Amniotic stem cell (primary cell): ENCODE measurements at places on chromosomes 12 and 14.

DNA sequence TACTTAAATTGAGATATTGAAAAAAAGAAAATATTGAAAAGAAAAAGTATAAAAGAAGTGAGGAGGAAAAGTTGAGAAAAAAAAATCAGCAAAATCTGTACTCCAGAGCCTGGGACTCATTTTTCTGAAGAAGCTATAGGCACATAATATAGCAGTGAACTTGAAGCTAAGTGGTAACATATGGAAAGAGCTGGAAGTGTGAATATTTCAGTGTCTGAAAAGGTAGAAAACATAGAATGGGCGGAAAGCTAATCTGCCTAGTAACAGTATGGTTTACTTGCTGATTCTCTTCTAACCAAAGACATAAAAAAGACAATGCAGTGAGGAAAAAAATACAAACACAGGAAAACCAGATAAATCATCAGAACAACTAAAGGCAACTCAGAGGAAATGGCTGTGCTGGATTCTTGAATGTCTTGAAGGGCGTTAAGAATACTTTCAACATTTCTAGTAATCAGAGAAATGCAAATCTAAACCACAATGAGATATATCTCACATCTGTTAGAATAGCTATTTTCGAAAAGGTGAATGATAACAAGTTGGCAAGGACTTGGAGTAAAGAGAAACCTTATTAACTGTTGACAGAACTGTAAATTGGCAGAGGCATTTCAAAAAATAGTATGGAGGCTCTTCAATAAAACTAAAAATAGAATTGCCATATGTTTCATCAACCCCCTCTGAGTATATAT lies 784.6 kb downstream of the LRFN5 start:
- no peak for DNase-seq

- DNase-seq: no peak
These were observed 98.9 kb downstream of the PRKCH start for GRCh38 chr14:61420326-61420725.

GRCh38 chr14:92651758-92652406 lies 96.5 kb downstream of the LGMN start:
- no peak for DNase-seq

GRCh38 chr14:22559041-22559440 lies 30.0 kb downstream of the DAD1 start:
- no peak for DNase-seq

DNA sequence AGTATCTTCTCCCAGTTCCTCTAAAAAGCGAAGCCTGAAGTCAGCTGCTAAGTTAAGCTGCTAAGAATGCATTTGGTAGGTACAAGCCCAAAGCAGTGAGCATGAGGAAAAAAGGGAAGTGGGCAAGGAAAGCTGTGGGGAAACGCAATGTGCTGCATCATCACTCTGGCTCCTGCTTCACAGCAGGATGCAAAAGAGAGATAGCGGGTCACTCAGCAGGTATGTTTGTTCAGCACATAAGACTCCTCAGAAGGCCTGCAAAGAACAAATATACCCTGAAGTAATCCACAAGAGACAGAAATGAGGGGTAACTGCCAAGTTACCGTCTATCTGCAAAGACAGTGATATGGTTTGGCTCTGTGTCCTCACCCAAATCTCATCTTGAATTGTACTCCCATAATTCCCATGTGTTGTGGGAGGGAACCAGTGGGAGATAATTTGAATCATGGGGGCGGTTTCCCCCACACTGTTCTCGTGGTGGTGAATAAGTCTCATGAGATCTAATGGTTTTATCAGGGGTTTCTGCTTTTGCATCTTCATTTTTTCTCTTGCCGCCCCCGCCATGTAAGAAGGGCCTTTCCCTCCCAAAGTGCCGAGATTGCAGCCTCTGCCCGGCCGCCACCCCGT lies 127.4 kb upstream of the EGLN3 start:
- no peak for DNase-seq

DNA sequence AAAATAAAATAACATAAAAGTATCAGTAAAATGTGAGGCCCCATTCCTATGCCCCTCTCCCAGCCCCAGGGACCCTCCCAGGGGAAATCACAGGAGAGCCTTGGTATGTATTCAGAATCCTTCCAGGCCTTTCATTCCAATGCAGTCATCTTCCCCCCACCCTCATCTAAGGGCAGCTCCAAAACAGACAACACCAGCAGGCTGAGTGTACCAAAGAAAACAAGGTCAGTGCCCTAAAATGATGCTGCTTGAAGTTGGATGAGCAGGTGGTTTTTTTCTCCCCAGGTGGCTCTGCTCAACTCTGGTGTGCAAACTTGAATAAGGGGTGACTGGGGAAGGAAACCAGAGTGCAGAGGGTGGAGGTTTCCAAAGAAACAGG lies 56.2 kb downstream of the TSPAN9 start:
- no peak for DNase-seq

GRCh38 chr12:124605883-124606774 lies 38.7 kb upstream of the NCOR2 start:
- no peak for DNase-seq

GRCh38 chr12:57146961-57147944 lies at the start of gene LRP1-AS:
TSS of gene LRP1-AS (minus strand) at chr12:57147619.
- no peak for DNase-seq

DNA sequence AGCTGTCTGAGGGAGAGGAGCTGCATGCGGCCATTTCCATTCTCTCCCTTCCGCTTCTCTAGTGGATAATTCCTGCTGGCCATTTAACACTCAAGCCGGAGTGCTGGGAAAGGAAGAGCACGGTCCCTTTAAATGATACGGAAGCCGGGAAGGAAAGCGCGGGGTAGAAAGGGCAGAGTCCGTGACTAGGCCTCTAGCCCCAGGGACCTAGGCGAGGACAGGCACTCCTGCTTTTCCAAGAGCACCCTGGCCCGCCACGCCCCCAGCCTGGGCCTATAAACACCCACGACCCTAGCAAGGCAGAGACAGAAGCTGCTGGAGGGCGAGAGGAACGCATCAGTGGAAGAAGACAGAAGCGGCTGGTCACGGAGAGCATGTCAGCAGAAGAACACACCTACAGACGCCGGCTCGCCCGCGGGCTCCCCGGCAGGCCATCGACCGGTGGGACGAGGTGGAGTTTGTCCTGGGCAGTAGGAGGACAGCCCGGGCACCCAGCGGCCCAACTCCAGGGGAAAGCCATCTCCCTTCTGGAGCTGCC lies 1206.6 kb upstream of the TMEM132C start:
- no peak for DNase-seq

DNA sequence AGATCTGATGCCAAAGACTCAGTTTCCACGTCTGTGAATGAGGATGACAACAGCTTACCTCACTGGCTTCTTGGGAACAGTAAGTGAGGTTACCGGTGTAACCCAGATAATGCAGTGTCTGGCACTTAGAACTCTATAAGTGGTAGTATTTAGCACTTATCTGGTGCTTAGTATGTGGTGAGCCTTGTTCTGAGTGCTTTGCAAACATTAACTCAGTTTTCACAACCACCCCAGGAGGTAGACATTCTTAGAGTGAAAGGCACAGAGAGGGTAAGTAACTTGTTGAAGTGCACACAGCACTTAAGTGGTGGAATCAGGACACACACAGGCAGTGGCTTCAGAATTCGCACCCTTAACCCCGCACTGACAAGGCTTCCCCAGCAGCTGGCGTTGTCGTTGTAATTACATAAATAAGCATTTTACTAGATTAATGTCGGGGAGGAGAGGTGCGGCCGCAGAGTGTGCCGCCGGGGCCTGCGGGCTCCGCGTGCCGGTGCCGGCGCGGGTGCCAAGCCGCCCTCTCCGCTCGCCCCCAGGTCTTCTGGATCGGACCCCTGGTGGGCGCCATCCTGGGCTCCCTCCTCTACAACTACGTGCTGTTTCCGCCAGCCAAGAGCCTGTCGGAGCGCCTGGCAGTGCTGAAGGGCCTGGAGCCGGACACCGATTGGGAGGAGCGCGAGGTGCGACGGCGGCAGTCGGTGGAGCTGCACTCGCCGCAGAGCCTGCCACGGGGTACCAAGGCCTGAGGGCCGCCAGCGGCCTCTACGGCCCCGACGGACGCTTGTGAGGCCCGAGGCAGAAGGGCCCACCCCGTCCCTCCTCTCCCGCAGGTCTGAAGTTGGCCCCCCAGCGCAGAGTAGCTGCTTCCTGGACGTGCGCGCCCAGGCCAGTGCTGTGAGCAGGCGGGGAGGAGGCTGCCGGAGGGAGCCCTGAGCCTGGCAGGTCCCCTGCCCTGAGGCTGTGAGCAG lies 4.6 kb downstream of the AQP2 start:
- no peak for DNase-seq

DNA sequence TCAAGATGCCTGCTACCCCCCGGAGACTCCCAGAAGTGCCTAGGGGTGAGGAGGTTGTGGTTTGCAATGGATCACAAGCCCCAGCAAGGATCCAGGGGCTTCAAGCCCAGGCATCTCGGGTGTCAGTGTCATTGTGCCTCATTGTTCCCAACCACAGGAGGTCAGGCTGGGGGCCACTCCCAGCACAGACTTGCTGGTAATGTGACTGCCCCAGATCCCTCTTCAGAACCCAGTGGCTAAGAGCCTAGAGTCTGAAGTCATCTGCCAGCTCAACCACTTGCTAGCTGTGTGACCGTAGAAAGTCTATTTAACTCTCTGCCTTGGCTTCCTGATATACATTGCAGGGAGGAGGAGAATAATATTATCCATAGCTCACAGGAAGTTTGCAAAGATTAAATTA lies 7.7 kb upstream of the ASB2 start:
- no peak for DNase-seq

GRCh38 chr12:70609739-70610491 lies 27.3 kb downstream of the PTPRB start:
- no peak for DNase-seq

- DNase-seq: no peak
These were observed 47.8 kb downstream of the RDH12 start for GRCh38 chr14:67749341-67750084.

GRCh38 chr14:76516884-76517283 lies 140.9 kb downstream of the ESRRB start:
- DNase-seq: no peak

GRCh38 chr14:31244626-31245025 lies 37.0 kb upstream of the HECTD1 start:
- no peak for DNase-seq

- no peak for DNase-seq
These were observed 3.8 kb upstream of the ARHGAP9 start for GRCh38 chr12:57483466-57483865.

- no peak for DNase-seq
These were observed 501.6 kb downstream of the VRK1 start for GRCh38 chr14:97298736-97299135.

GRCh38 chr12:43912859-43913258 lies 77.0 kb downstream of the TMEM117 start:
- no peak for DNase-seq

- peak; percentile 17 for DNase-seq
These were observed 131.6 kb downstream of the KSR2 start for GRCh38 chr12:117836999-117837736.

- no peak for DNase-seq
These were observed 8.3 kb downstream of the FMNL3 start for GRCh38 chr12:49698619-49699545.

GRCh38 chr14:102140027-102140749 lies 491 bp downstream of the WDR20 start:
- no peak for DNase-seq

DNA sequence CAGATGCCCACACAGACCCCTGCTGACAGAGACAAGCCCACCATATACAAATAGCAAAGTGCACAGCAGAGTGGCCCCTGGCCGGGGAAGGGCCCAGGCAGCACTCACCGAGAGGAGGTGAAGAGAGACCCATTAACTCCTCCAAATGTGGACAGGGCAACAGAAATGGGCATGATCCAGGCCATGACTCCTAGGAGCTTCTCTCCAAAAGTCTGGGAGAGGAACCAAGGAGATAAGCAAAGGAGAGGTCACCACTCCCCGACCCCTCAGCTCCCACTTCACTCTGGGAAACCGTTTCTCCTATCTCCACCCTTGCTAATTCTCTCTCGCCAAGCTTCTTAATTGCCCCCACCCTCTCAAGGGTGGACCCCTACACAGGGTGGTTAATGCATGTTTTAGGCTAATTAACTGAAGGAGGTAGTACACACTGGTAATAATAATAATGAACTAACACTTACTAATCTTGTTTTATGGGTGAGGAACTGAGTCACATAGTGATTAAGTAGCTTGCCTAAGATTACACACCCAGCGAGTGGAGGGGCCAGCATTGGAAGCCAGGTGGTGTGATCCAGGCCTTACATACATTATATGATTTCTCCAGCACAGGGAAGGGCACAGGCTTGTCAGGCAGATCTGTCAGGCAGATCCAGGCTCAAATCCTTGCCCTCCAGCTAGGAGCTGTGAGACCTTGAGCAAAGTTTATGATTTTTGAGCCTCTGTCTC lies 18.9 kb upstream of the CEBPE start:
- no peak for DNase-seq

DNA sequence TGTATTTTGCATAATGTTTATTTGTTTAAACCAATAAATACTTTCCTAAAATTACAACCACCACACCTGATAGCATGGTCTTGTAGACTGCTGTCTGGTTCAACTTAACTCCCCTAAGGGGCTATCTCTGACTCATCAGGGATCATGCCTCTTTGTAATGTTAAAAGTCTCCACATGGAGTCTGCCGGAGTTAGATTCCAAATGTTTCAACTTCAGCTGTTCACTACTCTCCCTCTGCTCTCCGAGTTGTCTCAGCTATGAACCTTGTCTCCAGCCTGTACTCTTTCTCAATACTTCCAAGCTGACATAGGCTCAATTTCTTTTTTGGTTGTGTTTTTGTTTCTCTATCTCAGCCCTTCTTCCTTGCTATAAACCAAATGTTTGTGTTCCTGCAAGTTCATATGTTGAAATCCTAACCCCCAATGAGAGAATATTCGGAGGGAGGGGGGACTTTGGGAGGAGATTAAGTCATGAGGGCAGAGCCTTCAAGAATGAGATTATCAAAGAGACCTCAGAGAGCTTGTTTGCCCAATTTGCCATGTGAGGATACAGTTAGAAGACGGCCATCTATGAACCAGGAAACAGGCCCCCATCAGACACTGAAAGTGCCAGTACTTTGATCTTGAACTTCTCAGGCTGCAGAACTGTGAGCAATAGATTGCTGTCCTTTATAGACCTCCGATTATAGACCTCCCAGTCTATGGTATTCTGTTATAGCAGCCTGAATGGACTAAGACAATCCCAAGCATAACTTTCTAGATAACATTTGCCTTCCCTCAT lies 858.2 kb downstream of the VRK1 start:
- DNase-seq: no peak

GRCh38 chr12:124422570-124423523 lies 128.0 kb downstream of the RFLNA start:
- peak; percentile 84 for DNase-seq

GRCh38 chr14:104702106-104702505 lies 12.7 kb downstream of the INF2 start:
- no peak for DNase-seq
